ENCODE measurements at places on chromosomes 11 and 22.

DNA sequence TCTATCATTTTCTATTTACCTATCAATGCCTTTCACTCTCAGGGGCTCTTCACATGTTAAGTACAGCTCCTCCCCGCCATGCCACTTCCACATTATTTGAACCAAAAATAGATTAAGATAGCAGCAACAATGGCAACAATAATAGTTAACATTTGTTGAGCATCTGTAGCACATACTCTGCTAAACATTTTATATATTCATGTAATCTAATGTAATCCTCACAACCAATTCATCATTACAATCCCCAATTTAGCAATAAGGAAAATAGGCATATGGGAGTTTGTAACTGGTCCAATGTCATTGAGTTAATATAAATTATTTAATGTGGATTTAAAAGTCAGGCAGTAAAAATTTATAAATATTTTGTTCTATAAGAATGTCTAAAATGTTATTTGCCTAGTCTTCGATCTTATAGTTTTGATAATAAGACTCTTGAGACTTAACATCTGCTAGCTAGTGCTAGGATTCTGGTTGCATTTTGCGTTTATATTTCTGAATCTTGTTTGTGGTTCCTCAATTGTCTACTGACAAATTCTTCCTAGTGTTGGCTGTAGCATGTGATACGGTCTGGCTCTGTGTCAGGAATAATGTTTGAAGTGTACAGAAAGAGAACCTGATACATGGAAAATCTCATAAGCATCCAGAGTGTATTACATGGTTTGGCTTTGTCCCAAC, 621.5 kb upstream of the LUZP2 start:
- DNase-seq = no peak

DNA sequence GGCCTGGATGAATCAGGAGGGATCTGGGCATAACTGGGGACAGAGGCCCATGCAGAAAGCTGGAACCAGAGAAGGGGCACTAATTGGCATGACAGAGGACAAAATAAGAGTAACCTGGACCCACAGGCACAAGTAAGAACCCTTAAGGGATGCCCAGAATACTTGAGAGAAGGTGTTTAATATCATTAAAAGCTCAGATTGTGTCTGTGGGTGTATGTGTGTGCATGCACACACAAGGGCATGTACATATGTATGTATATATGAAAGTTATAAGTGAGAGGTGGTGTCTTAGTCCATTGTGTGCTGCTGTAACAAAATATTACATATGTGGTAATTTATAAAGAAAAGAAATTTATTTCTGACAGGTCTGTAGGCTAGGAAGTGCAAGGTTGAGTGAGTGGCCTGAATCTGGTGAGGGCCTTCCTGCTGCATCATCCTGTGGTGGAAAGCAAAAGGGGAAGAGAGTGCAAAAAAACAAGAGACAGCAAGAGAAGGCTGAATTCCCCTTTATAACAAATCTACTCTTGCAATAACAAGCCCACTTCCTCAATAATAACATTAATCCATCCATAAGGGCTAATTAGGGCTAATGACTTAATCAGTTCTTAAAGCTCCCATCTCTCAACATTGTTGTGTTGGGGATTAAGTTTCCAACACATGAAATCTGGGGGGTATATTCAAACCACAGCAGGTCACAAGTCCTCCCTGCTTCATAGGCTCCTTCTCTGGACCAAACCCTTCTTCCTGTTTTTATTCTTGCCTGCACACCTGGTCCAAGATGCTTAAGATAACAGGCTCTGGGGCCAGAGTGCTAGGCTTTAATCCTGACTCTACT, 68.3 kb upstream of the POU2AF2 start:
- DNase-seq = no peak

- DNase-seq = peak; percentile 40
These were observed 7.4 kb downstream of the USP2 start for GRCh38 chr11:119373921-119374631.

DNA sequence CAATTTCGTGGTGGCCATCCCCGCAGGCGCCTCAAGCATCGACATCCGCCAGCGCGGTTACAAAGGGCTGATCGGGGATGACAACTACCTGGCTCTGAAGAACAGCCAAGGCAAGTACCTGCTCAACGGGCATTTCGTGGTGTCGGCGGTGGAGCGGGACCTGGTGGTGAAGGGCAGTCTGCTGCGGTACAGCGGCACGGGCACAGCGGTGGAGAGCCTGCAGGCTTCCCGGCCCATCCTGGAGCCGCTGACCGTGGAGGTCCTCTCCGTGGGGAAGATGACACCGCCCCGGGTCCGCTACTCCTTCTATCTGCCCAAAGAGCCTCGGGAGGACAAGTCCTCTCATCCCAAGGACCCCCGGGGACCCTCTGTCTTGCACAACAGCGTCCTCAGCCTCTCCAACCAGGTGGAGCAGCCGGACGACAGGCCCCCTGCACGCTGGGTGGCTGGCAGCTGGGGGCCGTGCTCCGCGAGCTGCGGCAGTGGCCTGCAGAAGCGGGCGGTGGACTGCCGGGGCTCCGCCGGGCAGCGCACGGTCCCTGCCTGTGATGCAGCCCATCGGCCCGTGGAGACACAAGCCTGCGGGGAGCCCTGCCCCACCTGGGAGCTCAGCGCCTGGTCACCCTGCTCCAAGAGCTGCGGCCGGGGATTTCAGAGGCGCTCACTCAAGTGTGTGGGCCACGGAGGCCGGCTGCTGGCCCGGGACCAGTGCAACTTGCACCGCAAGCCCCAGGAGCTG, 24.8 kb downstream of the ADAMTS15 start:
- DNase-seq = no peak

DNA sequence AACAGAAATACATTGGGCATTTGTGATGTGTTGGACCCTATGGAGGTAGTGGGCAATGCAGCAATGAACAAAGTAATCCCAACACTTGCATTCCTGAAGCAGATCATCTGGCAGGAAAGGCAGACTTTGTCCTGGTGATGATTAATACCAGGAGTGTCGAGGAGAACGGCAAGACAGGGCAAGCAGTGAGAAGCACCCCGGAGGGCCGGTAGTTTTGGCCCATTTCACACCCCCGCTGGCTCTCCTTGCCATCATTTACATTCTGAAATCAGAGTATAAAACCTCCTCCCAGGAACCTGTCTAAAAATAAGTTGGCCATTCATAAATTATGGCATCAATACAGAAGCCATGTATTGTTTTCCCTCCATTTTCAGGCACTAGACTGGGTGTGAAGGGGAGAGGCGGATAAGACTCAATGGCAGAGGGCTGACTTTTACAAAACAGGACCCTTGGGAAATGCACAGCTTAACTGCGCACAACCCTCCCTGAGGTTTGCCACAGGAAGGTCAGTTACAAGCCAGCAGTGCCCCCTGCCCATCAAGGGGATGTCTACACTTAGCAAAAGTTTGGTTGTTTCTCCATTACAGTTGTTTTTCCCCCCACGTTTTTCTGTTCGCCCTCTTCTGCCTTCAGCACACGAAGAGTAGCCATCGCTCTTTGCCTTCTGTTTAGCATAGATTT, 55.6 kb downstream of the OPCML start:
- no peak for DNase-seq

- DNase-seq = no peak
These were observed 1166.5 kb downstream of the LRRC4C start for GRCh38 chr11:40292721-40293508.

DNA sequence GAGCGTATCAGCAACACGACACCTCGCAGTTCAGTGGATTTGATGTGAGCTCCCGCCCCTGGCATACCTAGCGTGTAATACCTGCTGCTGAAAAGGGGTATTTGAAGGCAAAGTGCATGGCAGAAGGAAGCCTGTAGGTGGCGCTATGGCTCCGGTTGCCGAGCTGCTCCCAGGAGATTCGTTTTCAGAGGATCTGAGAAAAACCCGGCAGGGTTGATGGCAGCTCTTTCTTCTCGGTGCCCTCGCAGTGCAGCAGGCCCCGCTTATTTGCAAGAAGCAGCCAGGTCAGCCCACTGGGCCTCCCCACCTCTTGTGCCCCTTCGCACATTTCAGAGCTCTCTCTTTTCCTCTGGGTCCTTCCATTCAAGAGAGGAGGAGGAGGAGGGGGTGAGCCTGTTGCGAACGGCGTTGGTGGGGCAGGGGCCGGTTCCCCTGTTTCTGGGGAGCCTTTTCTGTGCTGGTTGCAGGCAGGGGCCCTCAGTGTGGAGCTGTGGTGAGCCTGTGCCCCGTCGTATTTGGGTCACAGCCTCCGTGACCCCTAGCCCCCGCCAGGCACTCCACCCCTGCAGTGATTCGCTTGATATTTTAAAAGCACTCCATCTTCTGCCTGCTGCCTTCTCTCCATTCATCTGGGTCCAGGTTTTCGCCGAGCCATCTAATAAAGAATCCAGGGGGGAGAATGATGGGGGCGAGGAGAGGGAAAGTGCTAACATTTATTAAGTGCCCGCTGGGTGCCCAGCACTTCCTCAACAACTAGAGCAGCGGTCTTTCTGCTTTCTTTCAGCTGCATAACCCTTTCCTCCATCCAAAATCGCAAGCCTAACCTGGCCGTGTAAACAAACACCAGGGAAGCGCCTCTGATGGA, 85.3 kb upstream of the SYT13 start:
- DNase-seq = peak; percentile 54

GRCh38 chr22:33038836-33039235, 19.3 kb downstream of the SYN3 start:
- no peak for DNase-seq

GRCh38 chr22:27257987-27258386, 543.6 kb downstream of the MN1 start:
- no peak for DNase-seq
